ENCODE measurements at places on chromosomes 3 and 15.

- DNase-seq, result no peak
Observed at GRCh38 chr3:65974509-65974908, 64.2 kb downstream of the MAGI1 start.

DNA sequence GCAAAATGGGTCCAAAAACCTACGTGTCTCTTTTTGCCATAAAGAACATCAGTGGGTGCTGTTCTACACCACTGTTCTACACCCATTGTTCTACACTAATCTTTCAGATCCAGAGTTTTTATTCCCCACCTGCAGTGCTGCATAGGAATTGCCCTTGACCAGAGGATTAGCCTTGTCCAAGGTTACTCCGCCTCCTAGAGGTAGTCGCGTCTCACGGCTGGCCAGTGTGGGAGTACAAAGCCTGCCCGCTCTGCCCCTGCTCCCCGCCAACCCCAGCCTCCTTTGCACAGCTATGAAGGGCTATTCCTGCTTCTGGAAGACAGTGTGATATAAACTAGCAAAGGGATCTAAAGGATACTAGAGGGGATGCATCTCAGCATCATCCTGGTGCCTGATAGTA, 222.1 kb upstream of the LMCD1 start:
- no peak for DNase-seq

DNA sequence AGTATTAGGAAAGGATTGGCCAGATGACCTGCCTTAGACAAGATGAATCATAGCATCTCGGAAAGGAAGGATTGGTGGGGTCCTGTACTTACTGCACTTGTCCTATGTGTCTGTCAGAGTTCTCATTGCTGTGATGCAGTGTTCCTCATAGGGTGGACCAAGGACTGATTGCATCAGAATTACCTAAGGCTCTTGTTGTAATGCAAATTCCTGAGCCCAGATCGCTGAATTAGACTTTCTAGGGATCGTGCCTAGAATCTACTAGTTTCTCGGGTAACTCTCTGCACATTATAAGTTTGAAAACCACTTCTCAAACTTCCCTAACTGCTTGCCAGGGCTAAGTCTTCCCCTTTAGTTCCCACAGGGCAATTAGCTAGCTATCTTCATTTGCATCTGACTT, 74.9 kb upstream of the SKOR1 start:
- DNase-seq, result no peak

- DNase-seq, result peak; percentile 80
Observed at GRCh38 chr15:87369269-87369668, 887.3 kb downstream of the NTRK3 start.

DNA sequence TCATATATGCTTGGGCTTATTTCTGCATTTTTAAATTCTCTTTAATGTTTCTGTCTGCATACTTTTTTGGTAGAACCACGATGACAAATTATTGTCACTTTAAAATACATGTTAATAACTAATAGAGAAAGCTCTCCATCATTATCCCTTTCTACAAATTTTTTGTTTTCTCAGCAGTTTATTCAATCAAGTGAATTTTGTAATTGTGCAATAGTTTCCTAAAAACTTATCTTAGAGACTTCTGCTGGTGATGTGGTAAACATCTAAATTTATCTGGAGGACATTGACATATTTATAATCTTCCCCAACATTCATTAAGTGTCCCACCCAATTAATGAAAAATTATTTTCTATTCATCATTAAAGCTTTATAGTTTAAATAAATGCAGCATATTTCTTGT, 215.3 kb downstream of the MEX3B start:
- no peak for DNase-seq

- no peak for DNase-seq
Observed at GRCh38 chr3:147046916-147047315, 359.4 kb downstream of the ZIC4 start.

GRCh38 chr15:35173444-35174118, 88.5 kb upstream of the NANOGP8 start:
- no peak for DNase-seq

DNA sequence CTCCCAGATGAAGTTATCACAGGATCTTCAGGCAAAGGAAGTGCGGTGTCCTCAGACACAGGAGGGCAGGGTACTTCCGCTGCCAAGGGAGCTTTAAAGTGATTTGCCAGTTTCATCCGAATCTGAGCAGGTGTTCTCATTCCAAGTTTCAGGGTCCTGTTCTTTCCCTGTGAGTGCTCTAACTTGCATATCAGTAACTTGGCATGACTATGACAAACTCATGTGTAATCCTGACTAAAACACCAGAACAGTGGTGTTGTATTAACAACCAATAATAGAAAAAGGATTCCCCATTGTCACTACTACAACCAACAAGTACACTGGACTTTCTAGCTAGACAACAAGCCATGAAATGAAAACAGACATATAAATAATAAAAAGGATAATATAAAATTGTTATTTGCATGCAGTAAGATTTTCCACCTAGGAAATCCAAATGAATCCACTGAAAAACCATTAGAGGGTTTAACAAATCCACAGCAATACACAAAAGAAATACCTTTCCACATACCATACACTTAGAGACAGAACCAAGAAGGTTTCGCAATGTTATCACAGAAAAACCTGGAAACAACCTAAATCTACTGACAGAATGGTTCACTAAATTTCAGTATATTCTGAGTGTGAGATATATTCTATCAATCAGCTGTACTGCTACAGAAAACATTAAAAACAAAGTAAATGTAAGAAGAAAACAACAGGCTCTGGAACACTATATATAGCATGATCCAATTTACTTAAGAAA, 40.9 kb upstream of the RPL35A start:
- no peak for DNase-seq

GRCh38 chr15:42220216-42220615, 12.1 kb upstream of the VPS39 start:
- no peak for DNase-seq

DNA sequence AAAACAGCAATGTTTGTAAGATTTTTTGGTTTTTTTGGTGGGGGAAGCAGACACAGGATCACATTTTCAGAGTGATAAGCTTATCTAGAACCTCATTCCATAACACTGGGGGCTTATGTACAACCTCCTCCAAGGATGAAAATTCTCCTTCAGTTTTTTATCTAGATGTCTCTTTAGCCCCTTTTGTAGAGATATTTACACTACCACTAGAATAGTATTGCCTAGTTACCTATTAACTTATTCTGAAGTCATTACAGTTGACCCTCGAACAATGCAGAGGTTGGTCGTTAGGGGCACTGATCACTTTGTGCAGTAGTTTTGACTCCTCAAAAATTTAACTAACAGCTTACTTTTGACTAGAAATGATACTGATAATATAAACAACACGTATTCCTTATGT, 32.8 kb downstream of the IFT57 start:
- DNase-seq, result no peak

GRCh38 chr3:27488821-27489220, 4.6 kb upstream of the SLC4A7 start:
- DNase-seq, result no peak

- peak; percentile 55 for DNase-seq
Observed at GRCh38 chr15:33742800-33743199, 225.5 kb upstream of the CHRM5 start.

DNA sequence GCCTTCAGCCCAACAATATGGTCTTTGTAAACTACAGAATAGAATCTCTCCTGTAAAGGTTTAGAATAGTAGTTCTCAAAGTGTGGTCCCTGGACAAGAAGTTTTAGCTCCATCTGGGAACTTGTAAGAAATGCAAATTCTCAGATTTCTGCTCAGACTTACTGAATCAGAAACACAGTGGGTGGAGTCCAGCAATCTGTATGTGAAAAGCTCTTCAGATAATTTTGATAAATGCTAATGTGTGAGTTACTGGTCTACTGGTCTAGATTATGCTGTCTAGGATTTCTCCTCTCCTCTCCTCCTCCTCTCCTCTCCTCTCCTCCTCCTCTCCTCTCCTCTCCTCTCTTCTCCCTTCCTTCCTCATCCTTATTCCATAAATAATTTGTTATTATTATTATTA, 57.5 kb downstream of the RBMS3 start:
- DNase-seq, result no peak

- no peak for DNase-seq
Observed at GRCh38 chr3:53224536-53224935, 31.3 kb downstream of the TKT start.

DNA sequence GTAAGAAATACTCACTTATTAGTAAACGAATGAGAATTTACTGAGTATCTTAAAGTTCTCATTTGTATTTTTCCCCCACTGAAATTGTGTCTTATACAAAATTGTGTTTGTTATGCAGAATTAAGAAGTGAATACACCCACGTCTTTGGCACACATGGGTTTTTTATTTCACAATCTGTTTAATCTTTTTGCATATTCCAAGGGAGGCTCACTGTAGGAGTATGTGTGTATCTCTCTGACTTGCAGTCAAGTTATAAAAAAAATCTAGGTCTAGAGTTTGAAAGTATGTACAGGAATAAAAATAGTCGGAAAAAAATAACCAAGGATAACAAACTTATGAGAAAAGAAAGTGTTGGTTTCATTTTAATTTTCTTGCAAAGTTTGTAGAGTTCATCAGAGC, 255.2 kb downstream of the PDCD6IP start:
- DNase-seq, result no peak

GRCh38 chr3:157429708-157430107, 6.9 kb upstream of the PTX3 start:
- DNase-seq, result no peak

DNA sequence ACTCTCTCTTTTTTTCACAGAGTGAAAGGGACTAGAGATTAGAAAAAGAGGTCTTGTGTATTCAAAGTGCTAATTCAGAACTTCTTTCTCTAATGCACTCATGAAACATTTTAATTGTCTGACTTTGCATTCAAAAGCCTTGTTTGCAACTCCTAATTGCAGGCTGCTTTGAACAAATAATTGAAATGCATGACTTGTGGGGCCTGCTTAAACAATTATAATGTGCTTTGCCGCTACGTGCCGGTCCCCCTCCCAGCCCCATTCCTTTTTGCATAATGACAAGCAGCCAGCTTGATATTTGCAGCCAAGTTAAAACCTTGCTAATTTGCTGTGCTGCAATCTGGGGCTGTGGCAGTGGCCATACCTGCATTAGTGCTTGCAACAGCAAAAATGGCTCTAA, 114.5 kb downstream of the FOXB1 start:
- no peak for DNase-seq

DNA sequence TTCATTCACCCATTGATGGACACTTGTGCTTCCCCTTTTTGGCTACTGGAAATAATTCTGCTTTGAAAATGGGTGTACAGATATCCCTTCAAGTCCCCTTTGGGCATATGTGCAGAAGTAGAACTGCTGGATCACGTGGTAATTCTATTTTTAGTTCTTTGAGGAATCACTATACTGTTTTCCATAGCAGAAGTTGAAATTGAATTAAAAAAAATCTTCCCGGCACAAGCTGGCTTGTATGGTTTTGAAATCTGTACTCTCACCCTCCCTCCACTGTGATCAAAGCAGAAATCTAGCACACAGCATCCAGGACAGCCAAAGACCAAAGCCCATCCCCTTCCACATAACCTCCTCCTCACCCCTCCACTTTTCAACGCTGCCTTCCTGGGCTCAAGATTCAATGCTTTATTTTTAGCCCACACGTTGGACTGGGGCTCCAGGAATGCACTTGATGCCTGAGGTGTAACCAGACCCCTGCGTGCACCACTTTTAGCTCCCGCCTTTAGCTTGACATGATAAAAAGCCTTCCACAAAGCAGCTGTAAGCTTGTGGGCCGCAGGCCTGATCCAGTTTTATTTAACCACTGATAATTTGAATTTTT, 29.9 kb downstream of the TMEM40 start:
- DNase-seq, result no peak

- DNase-seq, result no peak
Observed at GRCh38 chr15:81216422-81216821, 19.7 kb downstream of the IL16 start.

- no peak for DNase-seq
Observed at GRCh38 chr3:136733317-136733833, 18.8 kb downstream of the STAG1 start.

GRCh38 chr15:85456798-85457197, 76.4 kb downstream of the AKAP13 start:
- no peak for DNase-seq

GRCh38 chr3:50336452-50337174, 4.0 kb downstream of the RASSF1 start:
- no peak for DNase-seq

- no peak for DNase-seq
Observed at GRCh38 chr3:28080716-28081115, 160.7 kb upstream of the CMC1 start.

DNA sequence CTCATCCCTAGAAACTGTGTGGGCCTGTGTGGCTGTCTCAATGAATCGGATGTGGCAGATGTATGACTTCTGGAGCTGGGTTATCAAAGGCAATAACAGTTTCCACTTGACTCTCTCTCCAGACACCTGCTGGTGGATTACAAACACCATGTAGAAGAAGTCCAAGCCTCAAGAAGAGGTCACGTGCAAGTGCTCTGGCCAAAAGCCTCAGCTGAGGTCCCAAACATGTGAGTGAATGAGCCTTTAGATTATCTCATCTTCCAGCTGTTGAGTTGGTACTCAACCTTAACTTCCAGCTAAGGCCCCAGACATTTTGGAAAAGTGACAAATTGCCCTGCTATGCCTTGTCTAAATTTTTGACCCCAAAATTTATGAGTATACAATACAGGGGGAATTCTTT, 42.7 kb upstream of the IL12A start:
- no peak for DNase-seq
